ENCODE measurements at places on chromosomes 5 and 9. TPM values are rescaled to one million over a fixed set of nuclear protein-coding genes. Genes with fewer than 3 reads are reported as not detected.

DNA sequence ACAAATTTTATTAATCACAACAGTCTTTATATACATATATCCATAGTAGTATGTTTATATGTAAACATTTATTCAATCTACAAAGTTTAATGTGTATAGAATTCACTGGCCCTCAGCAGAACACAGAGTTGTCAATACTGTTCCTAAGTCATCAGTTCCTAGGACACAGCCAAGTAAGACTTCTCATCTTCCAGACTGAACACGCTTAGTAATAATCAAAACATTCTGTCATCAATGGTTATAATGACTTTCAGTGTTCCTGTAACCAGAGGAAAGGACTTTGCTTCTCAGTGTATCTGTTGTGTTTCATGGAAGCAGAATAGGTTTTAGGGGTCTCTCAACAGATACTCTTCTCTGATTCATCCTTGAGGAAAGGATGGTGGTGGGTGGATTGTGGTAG is 82.2 kb downstream of the SMIM23 start:
- DNase-seq = peak; percentile 63

Gene SCGB3A2
- not detected for total RNA-seq

Gene PLEKHG4B
- total RNA-seq = 1.1 TPM

- DNase-seq = peak; percentile 59
These were observed 12.5 kb upstream of the SYNPO start for GRCh38 chr5:150627731-150628545.

GRCh38 chr5:2298781-2299180 is 416.1 kb upstream of the IRX4 start:
- no peak for DNase-seq

Gene RUSC2
- total RNA-seq = 18.3 TPM

- peak; percentile 93 for DNase-seq
These were observed 18.3 kb upstream of the MUSK start for GRCh38 chr9:110650261-110650660.

GRCh38 chr5:110784901-110785300 is 46.1 kb downstream of the SLC25A46 start:
- peak; percentile 41 for DNase-seq

Gene FLT4
- total RNA-seq = under 0.01 TPM

GRCh38 chr5:75138689-75139088 is 86.3 kb upstream of the GCNT4 start:
- DNase-seq = no peak

GRCh38 chr9:88995200-88995577 is 3.9 kb downstream of the S1PR3 start:
- no peak for DNase-seq

Gene PCDHA1
- total RNA-seq = not detected

- DNase-seq = peak; percentile 4
These were observed 175.1 kb upstream of the MAP1B start for GRCh38 chr5:71932131-71932654.

DNA sequence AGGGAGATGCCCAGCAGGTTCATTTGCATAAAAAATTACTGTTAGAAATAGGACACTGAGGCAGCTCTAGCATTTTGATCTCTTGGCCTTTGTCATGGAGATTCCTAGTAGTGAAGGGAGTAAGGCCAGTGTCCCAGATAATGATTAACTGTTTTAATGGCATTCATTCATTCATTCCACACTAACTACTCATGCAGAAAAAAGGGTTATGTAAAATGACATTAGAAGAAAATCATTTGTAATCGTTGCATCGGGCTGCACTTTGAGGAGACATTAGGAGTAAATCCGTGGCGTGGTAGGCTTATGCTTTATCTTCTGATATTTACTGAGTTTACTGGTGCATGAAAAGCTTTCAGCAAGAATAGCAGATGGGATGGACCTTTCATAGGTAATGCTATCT is 82.6 kb upstream of the GRHPR start:
- DNase-seq = no peak

DNA sequence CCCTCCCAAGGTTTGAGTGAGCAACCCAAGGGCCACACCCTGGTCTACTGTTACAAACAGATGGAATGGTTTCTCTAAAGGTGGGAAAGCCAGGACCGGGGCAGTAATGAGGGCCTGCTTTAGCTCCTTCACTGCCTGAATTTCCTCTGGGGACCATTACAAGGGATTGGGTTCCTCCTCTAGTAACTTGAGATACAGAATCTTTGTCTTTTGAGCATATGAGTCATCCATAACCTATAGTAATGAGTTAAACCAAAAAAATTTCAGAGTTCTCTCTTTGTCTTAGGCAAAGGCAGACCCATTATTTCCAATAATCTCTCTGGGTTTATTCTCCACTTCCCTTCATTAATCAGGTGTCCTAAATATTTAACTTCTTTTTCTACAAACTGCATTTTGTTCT is 618.8 kb downstream of the HINT1 start:
- no peak for DNase-seq

DNA sequence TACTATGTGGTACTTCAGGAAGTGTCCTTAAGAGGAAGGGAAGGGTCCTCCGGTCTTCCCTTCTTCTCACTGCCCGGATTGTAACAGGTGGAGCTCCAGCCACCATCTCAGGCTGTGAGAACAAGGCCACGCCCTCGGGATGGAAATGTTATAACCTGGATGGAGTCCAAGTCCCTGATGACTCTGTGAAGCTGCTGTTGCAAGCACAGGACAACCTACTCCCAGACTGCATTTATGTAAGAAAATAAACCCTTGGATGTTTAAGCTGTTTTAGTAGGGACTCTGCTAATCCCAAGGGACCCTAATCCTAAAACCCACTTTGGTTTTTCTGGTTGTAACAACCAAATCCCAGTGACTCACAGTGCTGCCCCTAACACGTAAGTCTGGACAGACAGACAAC is 221.6 kb downstream of the ACTL7B start:
- no peak for DNase-seq

GRCh38 chr9:31745468-31745867 is 639.0 kb upstream of the ACO1 start:
- DNase-seq = no peak

DNA sequence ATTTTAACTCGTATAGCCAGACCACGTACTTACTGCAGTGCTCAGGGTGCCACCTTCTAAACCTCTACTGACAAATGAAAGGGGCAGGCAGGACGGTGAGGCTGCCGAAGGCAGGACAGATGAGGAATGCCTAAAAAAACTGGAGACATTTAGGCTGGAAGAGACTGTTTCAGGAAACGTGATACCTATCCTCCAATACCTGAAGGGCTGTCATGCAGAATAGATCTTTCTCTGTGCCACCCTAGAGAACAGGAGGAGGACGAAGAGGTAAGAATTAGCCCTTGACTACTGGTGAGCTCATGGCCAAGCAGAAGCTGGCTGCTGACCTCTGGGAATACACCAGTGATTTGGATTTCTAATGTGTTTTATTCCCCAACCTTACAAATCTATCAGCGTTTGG is 139.4 kb downstream of the EFNA5 start:
- DNase-seq = no peak

GRCh38 chr5:68548959-68549676 is 333.6 kb downstream of the PIK3R1 start:
- peak; percentile 92 for DNase-seq

DNA sequence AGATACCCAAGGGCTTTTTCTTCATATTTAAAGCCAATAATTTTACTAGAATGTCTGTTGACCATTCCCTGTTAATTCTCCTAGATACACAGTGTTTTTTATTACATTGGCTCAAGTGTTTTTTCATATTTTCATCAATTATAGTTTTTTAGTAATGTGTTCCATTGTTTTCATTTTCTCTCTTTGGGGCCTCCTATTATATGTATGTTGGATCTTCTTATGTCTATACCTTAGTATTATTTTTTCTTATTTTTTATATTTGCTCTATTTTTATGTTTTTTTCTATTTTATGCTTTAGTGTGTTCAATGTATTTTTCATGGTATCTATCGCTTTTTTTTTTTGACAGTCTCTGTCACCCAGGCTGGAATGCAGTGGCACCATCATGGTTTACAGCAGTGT is 7.5 kb downstream of the KIAA1958 start:
- DNase-seq = no peak

Gene TRPM3
- total RNA-seq = not detected

DNA sequence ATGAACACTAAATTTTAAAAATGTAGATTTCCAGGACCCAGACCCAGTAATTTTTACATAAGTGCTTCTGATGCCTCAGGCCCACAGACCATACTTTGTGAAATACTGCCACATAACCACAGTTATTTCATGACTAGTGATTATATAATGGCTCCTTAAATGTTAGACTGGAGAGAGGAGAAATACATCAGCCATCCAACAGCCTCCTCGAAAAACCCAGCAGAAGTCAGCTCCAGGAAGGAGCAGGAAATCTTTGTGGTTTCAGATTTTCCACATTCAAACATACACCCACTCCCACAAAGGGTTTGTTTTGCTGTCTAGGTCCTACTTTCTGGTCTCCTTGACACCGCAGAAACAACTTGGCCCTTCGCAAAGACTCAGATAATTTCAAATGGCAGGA is 455.2 kb downstream of the DTWD2 start:
- no peak for DNase-seq

Gene KIF12
- not detected for total RNA-seq

Gene FOXI1
- total RNA-seq = not detected

Gene SMIM15
- total RNA-seq = 101 TPM

Gene SLC6A18
- total RNA-seq = not detected

Gene LIX1
- not detected for total RNA-seq

DNA sequence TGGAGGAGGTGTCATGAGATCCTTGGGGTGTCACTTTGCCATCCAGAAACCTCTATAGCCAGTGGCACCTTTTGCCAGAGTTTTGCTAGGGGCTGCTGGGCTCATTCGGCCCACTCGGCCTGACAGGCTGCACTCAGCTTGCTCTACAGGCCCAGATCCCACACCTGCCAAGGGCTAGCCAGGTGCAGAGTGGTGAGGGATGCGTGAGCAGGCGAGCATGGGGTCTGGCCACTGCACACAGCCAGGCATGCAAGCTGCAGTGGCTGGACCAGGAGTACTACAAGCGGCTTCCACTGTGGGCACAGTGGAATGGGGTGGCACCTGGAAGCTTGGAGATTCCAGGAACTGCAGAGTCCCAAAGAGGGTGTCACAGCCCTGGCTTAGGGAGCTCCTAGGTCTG is 372.7 kb downstream of the CHSY3 start:
- DNase-seq = no peak

- DNase-seq = no peak
These were observed 139.4 kb upstream of the ANKH start for GRCh38 chr5:15010936-15011335.

DNA sequence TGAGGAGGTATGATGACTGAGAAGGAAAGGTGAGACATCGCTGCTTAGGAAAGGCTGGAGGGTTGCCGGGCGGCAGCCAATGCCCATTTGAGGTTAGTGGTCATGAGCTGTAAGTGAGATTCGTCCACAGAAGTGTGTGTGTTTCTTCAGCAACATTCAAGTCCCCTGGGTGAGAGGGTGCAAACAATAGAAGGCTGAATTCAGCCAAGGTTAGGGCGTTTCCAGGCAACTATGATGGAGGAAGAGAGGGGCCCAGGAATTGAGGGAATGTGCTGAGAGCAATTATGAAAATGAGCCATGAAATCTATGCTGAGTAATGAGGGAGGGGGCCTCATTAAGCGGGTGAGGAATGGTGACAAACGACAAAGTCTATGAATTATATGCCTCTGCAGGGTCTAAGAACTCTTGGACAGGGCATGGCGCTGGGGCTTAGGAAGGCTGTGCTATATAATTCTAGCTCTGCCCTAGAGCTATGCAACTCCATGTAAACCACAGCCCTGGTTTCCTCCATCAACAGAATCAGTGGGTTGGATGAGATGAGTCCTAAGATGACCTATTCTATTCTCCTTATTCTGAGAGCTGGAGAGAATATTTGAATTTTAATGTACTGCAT is 96.0 kb downstream of the SLIT3 start:
- DNase-seq = no peak

GRCh38 chr9:95609426-95609825 is 92.7 kb upstream of the PTCH1 start:
- DNase-seq = no peak

- no peak for DNase-seq
These were observed 13.6 kb downstream of the GGTA1 start for GRCh38 chr9:121486043-121486442.

DNA sequence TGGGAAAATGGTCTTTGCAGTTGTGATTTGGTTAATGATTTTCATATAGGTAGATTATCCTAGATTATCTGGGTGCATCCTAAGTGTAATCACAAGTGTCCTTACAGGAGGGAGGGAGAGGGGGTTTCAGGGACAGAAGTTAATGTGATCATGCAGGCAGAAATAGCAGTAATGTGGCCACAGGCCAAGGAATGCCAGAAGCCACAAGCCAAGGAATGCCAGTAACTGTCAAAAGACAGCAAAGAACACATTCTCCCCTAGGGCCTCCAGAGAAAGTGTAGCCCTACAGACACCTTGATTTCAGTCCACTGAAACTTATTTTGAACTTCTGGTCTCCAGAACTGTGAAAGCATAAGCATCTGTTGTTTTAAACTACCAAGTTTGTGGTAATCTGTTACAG is 2074.5 kb downstream of the MAT2B start:
- DNase-seq = peak; percentile 4

DNA sequence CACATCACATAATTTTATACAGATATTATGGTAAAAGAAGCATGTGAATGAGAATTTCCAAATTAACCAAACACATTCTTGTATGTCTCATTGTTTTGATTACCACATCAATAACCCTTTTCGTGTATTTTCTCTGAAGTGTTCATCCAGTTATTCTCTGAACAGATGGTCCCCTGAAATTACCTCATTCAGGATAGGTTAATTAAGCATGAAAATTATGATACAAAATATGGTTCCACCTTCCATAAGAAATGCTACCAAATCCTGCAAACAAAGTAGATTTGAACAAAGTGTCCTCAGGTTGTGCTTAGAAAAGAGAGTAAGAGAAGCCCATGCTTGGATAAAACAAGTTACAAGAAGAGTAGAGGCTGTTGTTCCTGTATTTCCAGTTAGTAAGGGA is 83.1 kb upstream of the LMNB1 start:
- no peak for DNase-seq

- no peak for DNase-seq
These were observed 15.6 kb downstream of the RABL6 start for GRCh38 chr9:136823136-136824046.

- no peak for DNase-seq
These were observed 75.9 kb downstream of the SFXN1 start for GRCh38 chr5:175554296-175554695.

- DNase-seq = no peak
These were observed 149.9 kb upstream of the KLF4 start for GRCh38 chr9:107639426-107639825.

Gene GARIN3
- total RNA-seq = not detected

- DNase-seq = peak; percentile 51
These were observed 572 bp downstream of the NR4A3 start for GRCh38 chr9:99822109-99822805.

Gene DENND1A
- total RNA-seq = 21.4 TPM

Measured in IMR-90 (cell line).